Activated CD4-positive, alpha-beta memory T cell treated with anti-CD3 and anti-CD28 coated beads for 36 hours (primary cell): ENCODE measurements at places on chromosomes 16 and 17. TPM values are rescaled to one million over a fixed set of nuclear protein-coding genes. Genes with fewer than 3 reads are reported as not detected.
A peak's percentile ranks its signal among the peaks of the same experiment; 100 is the strongest.

The SOX8 gene
- total RNA-seq: 2.6 TPM

GRCh38 chr16:85767531-85767930 is 16.6 kb upstream of the C16orf74 start:
- no peak for DNase-seq

GRCh38 chr17:44439168-44439567 is 49.7 kb upstream of the ITGA2B start:
- DNase-seq: no peak

The NPIPA7 gene
- total RNA-seq: 3.8 TPM

The BCL6B gene
- total RNA-seq: 0.53 TPM

- DNase-seq: no peak
These were observed 7.1 kb upstream of the SLC5A11 start for GRCh38 chr16:24838554-24839266.

The KRTAP16-1 gene
- not detected for total RNA-seq

GRCh38 chr17:17763136-17763535 is 73.7 kb downstream of the SREBF1 start:
- no peak for DNase-seq

DNA sequence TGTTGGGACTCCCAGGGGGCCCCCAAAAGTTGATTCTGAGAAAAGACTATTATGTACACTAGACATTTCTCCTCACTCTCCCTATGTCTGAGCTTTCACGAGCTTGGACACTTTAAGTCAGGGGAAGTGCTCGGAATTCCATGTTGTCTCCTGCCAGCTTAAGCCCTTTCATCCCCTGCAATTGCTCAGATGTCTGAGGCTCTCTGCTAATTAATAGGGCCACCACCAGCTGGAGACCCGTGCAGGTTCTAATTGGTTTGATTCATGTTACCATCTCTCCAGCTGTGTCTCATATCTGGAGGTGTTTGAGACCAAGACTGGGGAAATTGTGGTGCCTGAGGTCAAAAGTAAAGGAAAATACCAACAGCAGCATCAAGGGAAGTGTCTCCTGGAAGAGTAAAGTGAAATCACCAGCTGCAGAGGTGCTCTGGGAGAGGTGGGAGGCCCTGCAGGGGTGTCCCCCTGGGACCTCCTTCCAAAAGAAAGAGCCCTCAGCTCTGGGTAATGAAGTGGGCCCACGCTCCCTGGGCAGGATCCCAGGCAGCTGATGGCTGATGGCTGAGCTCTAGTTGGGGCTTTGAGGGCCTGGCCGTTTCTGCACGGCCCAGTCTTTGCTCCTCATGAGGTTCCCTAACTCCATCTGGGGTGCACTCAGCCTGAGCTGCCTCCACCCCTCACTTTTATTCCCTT is 5.8 kb upstream of the UTS2R start:
- no peak for DNase-seq

- no peak for DNase-seq
These were observed 4.3 kb upstream of the SH2B1 start for GRCh38 chr16:28859326-28859725.

- DNase-seq: no peak
These were observed 3.6 kb upstream of the CCL1 start for GRCh38 chr17:34366529-34367107.

The HEATR9 gene
- 0.27 TPM for total RNA-seq

DNA sequence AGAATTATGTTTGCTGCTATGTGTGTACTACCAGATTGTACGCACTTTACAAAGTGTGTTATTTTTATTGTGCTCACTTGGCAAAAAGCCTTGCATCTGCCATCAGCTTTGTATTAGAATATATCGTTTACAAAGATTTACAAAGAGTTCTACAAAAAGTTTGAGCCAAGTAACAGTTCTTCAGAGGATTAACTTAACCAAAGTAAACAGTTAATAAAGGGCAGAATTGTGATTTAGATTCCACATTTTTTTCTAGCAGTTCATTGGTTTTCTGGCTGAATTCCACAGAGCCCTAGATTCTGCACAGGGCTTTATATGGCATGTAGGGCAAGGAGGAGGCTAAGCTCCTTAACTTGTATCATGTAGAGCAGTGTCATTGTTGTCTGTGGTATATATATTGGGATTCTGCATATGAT is 29.4 kb downstream of the UTP18 start:
- DNase-seq: no peak

The NT5C gene
- total RNA-seq: 70.8 TPM

- no peak for DNase-seq
These were observed 19.5 kb downstream of the PMM2 start for GRCh38 chr16:8816967-8817655.

GRCh38 chr17:45992904-45993303 is 6.1 kb upstream of the STH start:
- no peak for DNase-seq

DNA sequence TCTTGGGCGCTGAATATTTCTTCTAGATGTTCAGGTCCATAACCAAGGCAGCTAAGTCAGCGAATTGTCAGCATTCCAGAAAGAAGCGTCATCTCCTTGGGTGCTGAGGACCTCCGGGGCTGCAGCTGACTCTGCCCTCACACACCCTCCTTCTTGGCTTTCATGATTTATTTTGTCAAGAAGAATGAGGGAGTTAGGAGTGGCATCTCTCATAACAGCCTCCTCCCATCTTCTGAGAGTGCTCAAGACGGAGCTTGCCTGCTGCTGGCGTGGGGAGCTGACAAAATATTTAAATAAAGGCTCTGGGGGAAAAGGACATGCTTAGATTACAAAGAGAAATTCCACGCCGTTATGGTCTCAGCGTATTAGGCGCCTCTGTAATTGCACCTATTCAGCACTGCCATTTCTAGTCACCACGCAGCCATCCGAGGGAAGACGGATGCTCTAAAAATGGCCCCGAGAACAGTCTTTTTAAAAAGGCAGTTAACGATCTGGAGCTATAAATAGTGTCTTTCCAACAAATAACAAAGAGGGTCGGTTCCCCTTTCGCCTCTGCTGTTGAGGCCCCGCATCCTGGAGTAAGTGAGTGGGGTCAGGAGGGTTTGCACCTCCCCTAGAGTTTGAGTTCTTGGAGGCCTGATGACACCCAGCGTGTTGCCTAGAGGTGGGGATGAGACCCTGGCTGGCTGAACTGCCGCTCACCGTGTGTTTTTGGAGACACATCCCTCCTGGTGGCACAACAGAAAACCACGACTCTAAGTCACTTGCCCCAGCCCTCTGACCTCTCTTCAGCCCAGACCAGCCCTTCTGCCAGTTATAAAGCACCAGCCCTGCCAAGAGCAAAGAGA is 187.0 kb downstream of the CCDC182 start:
- DNase-seq: no peak

The PIPOX gene
- total RNA-seq: 1.5 TPM

DNA sequence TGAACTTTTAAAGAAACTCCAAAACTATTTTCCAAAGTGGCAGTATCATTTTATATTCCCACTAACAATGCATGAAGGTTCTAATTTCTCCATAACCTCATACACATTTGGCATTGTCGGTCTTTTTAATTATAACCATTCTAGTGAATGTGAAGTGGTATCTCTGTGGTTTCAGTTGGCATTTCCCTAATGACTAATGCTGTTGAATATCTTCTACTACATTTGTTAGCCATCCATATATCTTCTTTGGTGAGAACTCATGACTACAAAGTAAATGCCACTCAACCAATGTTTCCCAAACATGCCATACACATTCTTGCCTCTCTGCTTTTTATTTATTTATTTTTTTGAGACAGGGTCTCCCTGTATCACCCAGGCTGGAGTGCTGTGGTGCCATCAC is 31.7 kb upstream of the TAOK1 start:
- DNase-seq: no peak

DNA sequence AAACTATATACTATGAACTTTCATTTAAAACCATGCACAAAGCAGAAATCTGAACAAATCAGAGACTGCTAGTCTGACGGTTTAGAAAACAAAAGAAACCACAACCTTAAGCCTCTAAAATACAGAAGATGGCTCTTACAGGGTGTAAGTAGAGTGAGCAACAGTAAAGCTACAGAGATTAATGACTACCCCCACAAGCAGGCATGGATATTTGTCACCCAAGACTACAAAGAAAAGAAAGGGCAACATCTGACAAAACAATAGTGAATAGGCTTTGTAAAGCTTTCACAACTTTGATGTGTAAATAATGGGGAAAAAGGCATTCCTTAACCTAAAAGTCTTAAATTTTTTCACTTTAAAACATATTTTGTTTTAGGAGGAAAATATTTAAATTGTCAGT is 75.0 kb downstream of the SPAG9 start:
- no peak for DNase-seq

- no peak for DNase-seq
These were observed 1.4 kb upstream of the RAC3 start for GRCh38 chr17:82029990-82030469.

The KRTAP4-4 gene
- total RNA-seq: not detected

DNA sequence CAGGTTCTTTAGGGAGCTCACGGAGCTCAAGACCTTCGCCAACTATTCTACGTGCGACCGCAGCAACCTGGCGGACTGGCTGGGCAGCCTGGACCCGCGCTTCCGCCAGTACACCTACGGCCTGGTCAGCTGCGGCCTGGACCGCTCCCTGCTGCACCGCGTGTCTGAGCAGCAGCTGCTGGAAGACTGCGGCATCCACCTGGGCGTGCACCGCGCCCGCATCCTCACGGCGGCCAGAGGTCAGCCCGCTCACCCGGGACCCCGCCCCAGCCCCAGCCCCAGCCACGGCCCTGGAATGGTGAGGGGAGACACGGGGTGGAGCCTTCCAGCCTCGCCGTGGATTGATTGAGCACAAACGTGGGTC is 13.5 kb downstream of the SARM1 start:
- DNase-seq: peak; percentile 24

The TMEM114 gene
- not detected for total RNA-seq

- DNase-seq: no peak
These were observed 51.0 kb downstream of the CCDC182 start for GRCh38 chr17:57694051-57694450.

- DNase-seq: no peak
These were observed 157.9 kb downstream of the TOX3 start for GRCh38 chr16:52389045-52389444.

DNA sequence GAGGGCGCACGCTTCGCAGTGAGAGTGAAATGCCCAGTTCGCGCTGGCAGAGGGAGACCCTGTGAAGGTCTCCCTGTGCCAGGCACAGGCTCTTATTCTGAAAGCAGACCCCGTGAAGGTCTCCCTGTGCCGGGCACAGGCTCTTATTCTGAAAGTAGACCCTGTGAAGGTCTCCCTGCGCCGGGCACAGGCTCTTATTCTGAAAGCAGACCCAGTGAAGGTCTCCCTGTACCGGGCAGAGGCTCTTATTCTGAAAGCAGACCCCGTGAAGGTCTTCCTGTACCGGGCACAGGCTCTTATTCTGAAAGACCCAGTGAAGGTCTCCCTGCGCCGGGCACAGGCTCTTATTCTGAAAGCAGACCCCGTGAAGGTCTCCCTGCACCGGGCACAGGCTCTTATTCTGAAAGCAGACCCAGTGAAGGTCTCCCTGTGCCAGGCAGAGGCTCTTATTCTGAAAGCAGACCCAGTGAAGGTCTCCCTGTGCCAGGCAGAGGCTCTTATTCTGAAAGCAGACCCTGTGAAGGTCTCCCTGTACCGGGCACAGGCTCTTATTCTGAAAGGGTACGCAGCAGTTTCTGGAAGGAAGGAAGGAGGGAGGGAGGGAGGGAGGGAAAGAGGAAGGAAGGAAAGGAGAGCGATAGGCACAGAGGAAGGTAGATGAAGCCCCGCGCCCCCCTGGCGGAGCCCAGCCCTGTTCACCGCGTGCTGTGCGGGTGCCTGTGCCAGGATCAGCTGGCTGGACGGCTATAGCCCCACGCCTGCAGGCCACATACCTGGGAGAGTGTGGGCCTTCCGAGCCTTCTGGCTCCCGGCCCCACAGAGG is 55.3 kb downstream of the WDR45B start:
- DNase-seq: peak; percentile 72

- DNase-seq: peak; percentile 92
These were observed at the start of gene PLD2 for GRCh38 chr17:4806777-4807604. PLD2 (plus strand) TSS chr17:4807152; CDS start chr17:4807773, 621 bp downstream.

The GLIS2 gene
- 0.52 TPM for total RNA-seq

- DNase-seq: no peak
These were observed 73.7 kb downstream of the MRC2 start for GRCh38 chr17:62700964-62701705.

GRCh38 chr17:2704031-2704889 is 7.3 kb downstream of the CLUH start:
- no peak for DNase-seq
